ENCODE measurements at places on chromosomes 12 and 14. TPM values are rescaled to one million over a fixed set of nuclear protein-coding genes. Genes with fewer than 3 reads are reported as not detected.

The MANSC1 gene
- 2.7 TPM for total RNA-seq

The SLC17A8 gene
- not detected for total RNA-seq

The SLC25A47 gene
- total RNA-seq, result not detected

The GPRC5D gene
- not detected for total RNA-seq

The TAS2R46 gene
- total RNA-seq, result 1.6 TPM

The THTPA gene
- 15.3 TPM for total RNA-seq

The FAM90A1 gene
- not detected for total RNA-seq

The PTGER2 gene
- 0.42 TPM for total RNA-seq

The TMEM132C gene
- total RNA-seq, result not detected

The TROAP gene
- 35.2 TPM for total RNA-seq

The STON2 gene
- 0.40 TPM for total RNA-seq

The HVCN1 gene
- total RNA-seq, result 61.7 TPM

The C12orf60 gene
- 2.4 TPM for total RNA-seq

The RPL36AL gene
- 434 TPM for total RNA-seq

The CPNE8 gene
- total RNA-seq, result 47.3 TPM
